ENCODE measurements at places on chromosomes 3 and 15.

DNA sequence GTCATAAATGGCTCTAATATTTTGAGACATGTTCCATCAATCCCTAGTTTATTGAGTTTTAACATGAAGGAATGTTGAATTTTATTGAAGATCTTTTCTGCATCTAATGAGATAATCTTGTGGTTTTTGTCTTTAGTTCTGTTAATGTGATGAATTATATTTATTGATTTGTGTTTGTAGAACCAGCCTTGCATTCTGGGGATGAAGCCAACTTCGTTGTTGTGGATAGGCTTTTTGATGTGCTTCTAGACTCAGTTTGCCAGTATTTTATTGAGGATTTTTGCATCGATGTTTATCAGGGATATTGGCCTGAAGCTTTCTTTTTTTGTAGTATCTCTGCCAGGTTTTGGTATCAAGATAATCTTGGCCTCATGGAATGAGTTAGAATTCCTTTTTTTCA lies 72.0 kb upstream of the CD96 start:
- DNase-seq, result no peak

DNA sequence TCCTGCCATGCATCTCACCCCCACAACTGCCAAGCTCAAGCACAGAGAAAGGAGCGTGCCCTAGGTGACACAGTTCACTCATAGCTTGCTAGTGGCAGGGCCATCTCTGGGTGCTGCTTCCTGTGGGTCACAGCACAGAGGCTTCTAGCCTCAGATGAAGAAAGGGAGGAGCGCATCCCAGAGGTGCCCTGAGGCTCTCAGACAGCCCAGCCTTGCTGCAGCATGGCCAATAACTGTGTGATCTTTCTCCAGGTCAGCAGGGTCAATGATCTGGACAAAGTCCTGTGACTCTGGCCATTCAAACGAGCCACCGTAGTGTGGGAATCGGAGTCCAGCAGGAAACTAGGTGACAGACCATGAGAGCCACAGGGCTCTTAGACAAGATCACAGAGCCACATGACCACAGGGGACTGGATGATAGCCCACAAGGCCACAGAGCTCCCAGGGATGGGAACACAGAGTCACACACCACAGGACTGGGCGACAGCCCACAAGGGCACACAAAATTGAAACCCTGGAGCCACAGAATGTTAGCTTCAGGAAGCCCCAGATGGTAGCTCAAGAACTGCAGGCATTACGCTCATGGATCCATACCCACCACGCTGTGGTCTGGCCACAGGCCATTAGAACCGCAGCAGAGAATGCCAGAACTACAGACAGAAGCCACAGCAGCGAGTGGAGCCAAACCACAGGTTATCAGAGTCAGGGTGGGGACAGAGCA lies 25.9 kb upstream of the GRIP2 start:
- no peak for DNase-seq

DNA sequence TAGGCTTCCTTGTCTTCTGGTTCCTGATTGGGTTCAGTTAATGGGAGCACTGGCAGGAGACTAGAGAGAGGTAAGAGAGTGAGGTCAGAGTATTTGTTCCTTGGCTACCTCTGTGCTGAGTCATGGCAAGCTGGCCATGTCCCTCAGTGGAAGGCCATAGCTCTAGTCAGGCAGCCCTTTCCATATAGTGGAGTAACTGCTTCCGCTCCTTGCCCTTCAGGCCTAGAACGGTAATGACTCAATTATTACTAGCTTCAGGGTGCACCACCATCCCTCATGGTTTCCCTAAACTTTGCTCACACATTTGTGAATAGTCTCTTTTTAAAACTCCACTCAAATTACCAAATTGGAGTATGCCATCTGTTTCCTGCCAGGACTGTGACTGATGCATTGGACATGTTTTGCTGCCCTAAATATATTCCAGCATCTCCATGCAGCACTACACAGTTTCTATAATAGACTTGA lies 10.5 kb upstream of the ANO10 start:
- no peak for DNase-seq

GRCh38 chr3:167854846-167855245 lies 119.3 kb downstream of the SERPINI1 start:
- no peak for DNase-seq
